Stimulated activated CD4-positive, alpha-beta T cell treated with anti-CD3 and anti-CD28 coated beads, Interleukin-12 subunit alpha, Interleukin-12 subunit beta, amount 100 ng/mL, for 24 hours (primary cell): ENCODE measurements at places on chromosomes 3 and 15.

GRCh38 chr3:107430996-107431245, 53.7 kb downstream of the CCDC54 start:
- no peak for DNase-seq

DNA sequence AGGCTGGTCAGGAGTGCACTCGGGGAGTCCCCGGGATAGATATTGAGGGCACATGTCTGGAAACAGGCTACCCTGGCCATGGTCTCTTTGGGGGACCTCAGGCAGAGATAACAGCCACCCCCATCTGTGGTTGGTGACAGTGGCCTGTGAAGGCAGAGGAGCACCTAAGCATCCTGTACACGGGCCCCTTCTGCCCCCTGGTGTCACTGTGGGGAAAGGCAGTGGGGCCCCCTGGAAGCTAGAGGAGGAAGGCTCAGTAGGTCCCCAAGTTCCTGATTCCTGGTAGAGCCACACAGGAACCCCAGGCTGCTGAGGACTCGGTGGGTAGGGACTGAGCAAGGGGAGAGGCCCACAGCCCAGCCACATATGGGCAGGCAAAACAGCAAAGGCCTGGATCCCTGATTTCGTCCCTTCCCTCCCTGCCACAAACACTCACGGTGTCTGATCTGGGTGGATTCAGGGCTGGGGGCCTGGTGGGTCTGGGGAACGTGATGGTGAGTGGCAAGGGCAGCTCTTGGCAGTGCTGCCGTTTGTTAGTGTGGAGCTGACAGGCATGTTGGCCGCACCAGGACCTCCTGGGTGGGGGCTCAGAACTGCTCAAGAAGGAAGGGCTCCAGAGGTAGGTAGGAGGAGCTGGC, 14.1 kb upstream of the CXCR6 start:
- peak; percentile 60 for DNase-seq

DNA sequence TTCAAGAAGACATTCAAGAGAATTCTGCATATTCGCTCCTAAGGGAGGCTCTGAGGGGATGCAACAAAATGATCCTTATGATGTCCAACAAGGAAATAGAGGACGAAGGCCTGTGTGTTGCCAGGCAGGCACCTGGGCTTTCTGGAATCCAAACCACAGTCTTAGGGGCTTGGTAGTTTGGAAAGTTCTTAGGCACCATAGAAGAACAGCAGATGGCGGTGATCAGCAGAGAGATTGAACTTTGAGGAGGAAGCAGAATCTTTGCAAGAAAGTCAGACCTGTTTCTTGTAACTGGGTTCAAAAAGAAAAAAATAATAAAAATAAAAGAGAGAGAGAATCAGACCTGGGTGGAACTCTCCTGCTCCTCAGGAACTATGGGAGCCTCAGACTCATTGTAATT, 11.7 kb upstream of the ATG7 start:
- no peak for DNase-seq

- no peak for DNase-seq
These were observed 30.1 kb upstream of the TFRC start for GRCh38 chr3:196111939-196112386.

DNA sequence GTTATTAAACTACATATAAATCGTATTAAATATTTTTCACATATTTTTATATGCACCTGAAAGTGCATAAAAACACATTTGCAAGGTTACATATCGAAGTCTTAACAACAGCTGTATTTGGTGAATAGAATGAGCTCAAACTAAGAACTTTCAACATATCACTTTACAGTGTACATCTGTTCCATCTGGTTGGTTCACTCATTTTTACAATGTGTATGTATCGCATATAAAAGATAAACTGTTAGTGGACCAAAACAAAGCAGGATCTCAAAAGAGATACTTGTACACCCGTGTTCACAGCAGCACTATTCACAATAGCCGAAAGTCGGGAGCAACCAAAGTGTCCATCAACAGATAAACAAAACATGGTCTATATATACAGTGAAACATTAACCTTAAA, 55.8 kb downstream of the TBL1XR1 start:
- DNase-seq, result no peak

- no peak for DNase-seq
These were observed 114.8 kb downstream of the IGF1R start for GRCh38 chr15:98763179-98763578.

DNA sequence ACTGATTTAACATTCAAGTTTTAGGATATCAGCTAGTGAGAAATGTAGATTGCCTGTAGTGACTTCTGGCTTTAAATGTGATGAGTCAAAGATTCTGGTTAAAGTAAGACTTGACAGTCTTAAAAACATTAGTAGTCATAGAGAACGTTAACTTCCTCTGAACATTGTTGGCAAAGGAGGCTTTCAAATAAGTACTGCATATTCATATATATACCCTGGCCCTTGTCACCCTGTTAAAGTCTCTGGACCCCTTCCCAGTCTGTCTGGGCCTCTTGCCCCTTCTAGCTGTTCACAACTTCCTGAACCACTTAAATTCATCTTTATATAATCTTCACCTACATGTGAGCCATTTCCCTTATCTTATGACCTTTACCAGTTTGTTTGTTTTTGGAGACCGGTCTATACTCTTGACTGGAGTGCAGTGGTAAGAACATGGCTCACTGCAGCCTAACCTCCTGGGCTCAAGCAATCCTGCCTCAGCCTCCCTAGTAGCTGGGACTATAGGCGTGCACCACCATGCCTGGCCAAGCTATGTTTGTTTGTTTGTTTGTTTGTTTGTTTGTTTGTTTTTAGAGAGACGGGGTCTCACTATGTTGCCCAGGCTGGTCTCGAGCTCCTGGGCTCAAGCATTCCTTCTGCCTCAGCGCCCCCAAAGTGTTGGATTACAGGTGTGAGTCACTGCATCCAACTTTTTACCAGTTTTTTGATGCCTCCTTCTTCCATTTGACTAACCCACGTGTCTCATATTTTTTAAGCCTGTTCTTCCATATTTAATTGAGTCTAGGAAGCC, 64.4 kb upstream of the CRTC3 start:
- no peak for DNase-seq

DNA sequence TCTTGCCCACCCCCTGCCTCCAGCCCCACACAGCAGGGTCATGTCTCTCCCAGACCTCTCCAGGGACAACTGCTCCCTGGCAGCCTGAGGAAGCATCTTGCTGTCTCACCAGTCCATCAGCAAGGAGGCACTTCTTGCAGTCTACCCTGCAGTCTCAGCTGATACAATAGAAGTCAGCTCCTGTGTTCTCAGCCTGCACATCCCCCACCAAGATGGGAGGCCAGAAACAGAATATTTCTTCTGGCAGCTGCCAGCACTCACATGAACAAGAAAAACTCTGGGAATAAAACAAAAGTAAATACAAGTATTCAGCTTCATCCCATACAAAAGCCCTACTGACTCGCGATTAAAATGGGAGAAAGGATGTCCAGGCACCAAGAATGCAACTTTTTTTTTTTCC, 457.4 kb upstream of the PROK2 start:
- no peak for DNase-seq

- DNase-seq, result no peak
These were observed 156.4 kb upstream of the PFN2 start for GRCh38 chr3:150127011-150127490.

GRCh38 chr3:172647823-172648222, 63.0 kb downstream of the NCEH1 start:
- DNase-seq, result no peak

- no peak for DNase-seq
These were observed 82.2 kb upstream of the SLC6A6 start for GRCh38 chr3:14320219-14320618.

DNA sequence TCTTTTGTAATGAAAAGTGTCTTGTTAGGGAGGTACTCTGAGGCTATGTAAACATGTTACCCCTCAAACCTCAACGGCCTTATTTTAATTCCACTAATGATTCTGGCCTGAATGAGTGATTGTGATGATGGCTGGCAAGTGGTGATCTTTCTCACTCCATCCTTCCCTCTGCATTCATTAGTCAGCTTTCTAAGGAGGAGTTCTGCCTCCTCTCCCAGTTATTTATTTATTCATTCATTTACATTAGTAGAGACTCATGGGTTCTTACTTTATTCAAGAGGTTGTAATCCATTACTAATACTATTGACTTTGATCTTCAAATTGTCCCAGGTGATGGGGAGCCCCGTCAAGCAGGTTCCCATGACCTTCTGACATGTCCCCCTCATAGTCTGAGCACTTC, 35.3 kb downstream of the GNB5 start:
- no peak for DNase-seq

DNA sequence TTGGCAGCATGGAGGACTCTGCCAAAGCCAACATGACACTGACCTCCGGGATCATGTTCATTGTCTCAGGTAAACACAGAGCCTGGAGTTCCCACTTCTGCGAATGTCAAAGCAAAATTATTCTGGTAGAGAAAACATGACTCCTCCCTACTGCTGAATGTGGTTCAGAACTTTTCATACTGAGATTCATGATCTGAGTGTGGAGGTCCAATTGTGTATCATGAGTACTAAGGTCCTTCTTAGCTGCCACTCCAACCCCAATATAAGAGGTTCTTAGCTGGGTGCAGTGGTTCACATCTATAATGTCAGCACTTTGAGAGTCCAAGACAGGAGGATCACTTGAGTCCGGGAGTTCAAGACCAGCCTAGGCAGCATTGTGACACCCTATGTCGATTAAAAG, 13.8 kb downstream of the CLDN18 start:
- no peak for DNase-seq

DNA sequence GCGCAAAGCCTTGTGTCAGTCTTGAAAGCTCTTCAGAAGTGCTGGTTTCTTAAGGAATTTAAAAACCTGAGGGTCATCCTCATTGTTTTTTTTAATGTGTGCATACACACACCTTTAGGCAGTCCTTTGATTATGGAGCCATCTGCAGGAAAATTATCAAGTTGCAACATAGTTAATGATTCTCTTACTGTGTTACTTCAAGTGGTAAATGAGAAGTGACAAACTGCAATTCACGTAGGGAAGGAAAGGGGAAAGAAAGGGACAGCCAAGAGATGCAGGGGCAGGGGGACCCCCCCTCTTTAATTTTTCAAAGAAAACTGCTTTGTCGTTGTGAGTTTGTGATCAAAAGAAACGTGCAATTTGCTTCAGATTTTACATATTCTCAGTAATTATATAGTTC, 162.4 kb upstream of the CGNL1 start:
- no peak for DNase-seq

DNA sequence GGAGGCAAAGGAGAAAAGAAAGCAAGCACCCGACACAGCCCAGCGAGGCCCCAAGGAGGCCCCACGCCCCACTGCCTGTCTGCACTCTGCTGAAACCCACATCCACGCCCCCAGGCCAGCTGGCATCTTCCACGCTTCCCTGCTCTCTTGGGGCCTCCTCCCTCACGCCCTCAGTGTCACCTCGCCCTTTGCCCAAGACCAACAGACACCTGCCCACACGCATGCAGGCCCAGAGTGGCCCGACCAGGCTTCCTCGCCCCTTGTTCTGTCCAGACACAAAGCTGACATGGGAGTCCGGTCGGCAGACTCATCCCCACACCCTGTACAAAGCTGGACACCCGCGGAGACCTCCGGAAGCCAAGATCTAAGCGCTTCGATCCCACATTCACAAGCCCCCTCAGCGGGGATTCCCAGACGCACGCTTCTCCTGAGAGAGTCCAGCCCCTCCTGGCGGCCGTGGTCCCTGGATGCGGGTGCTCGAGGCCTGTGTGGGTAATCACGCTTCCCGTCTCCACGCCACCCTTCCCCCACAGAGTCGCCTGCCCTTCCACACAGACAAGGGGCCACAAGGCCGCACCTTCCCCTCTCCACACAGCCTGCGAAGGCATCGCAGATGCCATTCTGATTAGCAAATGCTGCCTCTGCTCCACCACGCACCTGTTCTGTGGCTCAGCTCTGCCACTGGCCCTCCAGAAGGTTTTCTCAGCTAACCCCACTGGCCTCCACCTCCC, 176.6 kb downstream of the XXYLT1 start:
- DNase-seq, result no peak

DNA sequence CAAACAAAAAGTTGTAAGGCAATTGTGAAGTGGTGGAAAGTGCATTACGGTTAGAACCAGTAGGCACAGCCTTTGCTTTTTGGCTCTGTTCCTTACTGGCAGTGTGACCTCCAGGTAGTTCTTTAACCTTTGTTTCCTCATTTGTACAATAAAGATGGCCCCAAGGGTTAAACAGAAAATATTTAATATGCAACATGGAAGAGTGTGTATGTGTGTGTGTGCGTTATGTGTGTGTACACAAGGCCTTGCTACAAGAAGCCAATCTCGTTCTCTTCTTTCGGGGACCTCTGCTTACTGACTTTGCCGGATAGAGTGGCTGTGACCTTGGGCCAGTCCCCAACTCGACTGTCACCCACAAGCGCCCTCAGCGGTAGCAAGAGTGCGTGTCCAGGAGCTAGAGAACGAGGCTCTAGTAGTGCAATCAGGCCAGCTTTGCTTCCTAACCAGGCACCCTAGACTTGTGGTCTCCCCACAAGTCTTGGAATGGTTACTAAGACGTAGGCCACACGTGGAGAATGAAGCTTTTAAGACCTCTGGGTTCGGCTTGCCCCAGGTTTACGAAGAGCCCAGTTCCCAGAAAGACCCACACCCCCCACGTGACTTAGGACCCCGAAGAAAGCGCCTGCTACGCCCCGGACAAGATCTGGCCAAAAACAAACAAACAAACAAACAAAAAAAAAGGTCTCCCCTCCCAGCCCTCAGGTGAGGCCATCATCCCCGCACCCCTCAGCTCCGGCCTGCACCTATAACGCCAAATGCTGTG, 593 bp downstream of the CIAO2A start:
- peak; percentile 7 for DNase-seq

- no peak for DNase-seq
These were observed 30.3 kb downstream of the DUSP7 start for GRCh38 chr3:52026041-52026440.

DNA sequence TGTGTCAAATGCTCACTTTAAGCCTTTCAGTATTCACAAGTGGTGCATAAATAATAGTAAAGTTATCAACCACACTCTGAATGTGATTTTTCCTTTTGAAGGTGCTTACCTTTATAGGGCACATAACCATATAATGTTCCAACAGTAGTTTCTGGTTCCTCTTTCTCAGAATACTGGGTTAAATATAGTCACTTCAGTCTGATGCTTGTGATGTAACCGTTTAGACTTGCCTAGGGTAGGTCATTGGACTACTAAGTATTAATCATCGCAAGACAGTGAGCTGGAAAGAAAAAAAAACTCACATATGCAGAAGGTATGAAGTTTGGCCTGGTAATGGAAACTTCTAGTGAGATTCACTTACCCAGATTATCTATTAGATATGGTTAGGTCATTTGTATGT, 1.9 kb downstream of the KBTBD8 start:
- DNase-seq, result no peak

DNA sequence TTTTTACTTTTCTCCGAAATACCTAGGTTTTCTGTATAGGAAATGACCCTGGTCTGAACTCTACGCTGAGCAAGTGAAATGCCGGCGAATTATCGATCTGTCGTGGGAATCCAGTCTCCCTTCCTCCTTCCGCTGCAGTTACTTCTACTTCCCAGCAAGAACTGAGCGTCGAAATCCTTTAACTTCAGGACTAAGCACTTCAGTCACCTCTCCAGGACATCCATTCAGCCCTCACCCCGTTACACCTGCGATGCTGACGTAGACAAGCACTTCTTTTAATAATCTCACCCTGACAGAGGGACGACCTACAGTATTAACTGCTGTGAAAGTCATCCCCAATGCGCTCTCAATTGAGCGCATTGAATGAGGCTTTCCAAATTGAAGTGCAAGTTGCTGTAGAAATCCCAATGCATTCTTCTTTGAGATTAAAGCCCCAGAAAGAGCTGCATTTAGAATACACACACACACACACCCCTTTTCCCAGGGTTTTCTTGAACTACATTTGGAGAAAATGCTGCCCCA, 1.3 kb downstream of the TOP2B start:
- no peak for DNase-seq

GRCh38 chr3:115494826-115495225, 128.5 kb upstream of the GAP43 start:
- DNase-seq, result no peak

- no peak for DNase-seq
These were observed 77.2 kb upstream of the CFAP20DC start for GRCh38 chr3:59127071-59127470.
